Pancreas (tissue), 10 donors: ENCODE measurements at places on chromosomes 6 and 20. TPM values are rescaled to one million over a fixed set of nuclear protein-coding genes. Genes with fewer than 3 reads are reported as not detected.

The GINS1 gene
- 0.52 TPM for total RNA-seq

DNA sequence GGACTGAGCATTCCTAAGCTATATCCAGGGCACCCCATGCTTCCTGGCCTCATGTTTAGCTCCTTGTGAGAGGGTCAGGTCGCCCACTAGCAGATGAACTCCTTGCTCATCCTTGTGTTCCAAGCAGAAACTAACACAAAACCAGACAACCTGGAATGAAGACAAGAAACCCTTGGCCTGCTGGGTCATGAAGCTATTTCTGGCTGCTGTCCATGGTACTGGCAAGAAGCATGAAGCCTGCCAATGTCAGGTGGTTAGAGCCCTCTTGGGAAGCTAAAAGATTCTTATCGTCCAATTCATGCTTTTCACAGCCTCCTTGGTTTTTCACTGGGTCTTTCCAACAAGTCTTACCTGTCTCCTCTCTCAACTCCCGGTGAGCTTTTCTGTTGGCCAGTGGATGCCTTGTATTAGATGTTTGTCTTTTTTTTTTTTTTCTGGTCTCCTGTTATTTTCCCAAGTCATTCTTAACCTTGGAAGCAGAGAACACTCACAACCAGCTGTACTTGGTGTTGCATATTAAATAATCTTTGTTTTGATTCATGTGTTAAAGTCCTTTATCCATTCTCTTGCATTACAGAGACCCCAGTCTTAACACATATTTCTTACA lies 180.3 kb downstream of the ANKRD60 start:
- DNase-seq: peak; percentile 22
- H3K36me3 ChIP-seq: no peaks in the 10 kb centered on the region
- H3K4me1 ChIP-seq: no peaks in the 10 kb centered on the region

GRCh38 chr6:21064756-21065340 lies 528.7 kb upstream of the SOX4 start:
- no peak overlapping the region for H3K4me3 ChIP-seq
- no peaks in the 10 kb centered on the region for H3K27me3 ChIP-seq
- DNase-seq: no peak
- H3K4me1 ChIP-seq: no peaks in the 10 kb centered on the region
- H3K36me3 ChIP-seq: no peaks in the 10 kb centered on the region

DNA sequence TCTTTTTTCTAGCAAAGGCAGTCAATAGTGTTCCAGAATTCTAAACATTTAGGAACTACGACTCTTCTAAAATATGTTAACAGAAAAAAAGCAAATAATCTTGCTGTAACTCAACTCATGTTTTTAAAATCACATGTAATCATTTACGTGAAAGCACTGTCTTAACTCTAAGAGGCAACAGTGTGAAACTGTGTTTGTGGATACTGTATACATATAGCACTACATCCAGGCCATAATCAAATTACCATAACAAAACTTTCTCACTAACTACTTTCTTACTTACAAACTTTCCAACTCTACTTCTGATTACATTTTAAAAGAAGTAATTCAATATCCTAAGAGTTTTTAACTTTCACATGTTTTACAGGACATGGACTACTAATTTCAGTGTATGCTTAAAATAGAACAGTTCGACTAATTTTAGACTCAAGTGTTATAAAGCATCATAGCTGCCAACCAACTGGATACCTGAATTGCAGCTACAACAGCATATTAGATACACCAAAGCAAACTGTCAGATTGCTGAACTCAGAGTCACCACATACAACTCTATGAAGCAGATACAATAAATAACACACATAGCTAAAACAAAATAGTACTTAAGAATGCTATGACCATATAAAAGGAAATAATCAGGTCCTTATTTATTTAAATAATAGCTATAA lies 121.6 kb upstream of the BEND6 start:
- DNase-seq: no peak
- H3K27ac ChIP-seq: no peak overlapping the region
- no peaks in the 10 kb centered on the region for H3K36me3 ChIP-seq
- no peaks in the 10 kb centered on the region for H3K27me3 ChIP-seq
- H3K4me3 ChIP-seq: no peak overlapping the region

DNA sequence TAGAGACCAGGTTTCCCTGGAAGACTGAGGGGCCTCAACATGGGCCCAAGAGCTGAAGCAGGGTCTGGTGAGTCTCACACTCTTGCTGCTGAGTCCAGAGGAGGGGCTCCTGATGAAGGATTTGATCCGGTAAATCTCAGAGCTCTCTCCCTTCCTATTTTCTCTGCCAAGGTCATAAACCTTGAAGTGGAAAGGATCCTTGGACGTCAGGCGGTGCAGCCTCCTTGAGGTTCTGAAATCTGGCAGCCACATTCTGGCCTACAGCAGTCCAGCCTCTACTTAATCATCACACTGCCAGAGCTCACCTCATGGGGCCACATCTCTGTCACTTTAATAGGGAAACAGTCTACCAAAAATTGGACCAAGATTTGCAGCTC lies 24.0 kb downstream of the ACSS1 start:
- H3K27me3 ChIP-seq: no peaks in the 10 kb centered on the region
- H3K36me3 ChIP-seq: peaks cover 15% of the 10 kb centered on the region
- H3K4me1 ChIP-seq: peaks cover 60% of the 10 kb centered on the region
- DNase-seq: peak; percentile 12
- H3K4me3 ChIP-seq: no peak overlapping the region

- peak within 1 kb of the TSS; percentile 30 for H3K4me3 ChIP-seq
- H3K27me3 ChIP-seq: no peaks in the 10 kb centered on the region
- no peak within 1 kb of the TSS for H3K27ac ChIP-seq
- no peaks in the 10 kb centered on the region for H3K4me1 ChIP-seq
- H3K36me3 ChIP-seq: no peaks in the 10 kb centered on the region
Observed at GRCh38 chr6:31497531-31498476, at the start of gene MICB. Gene MICB, plus strand, starts transcription at chr6:31498145. Its CDS starts 49 bp downstream, at chr6:31498194.

- no peaks in the 10 kb centered on the region for H3K36me3 ChIP-seq
- no peak for DNase-seq
- no peaks in the 10 kb centered on the region for H3K4me1 ChIP-seq
- no peaks in the 10 kb centered on the region for H3K27me3 ChIP-seq
- no peak overlapping the region for H3K27ac ChIP-seq
Observed at GRCh38 chr20:19397666-19398065, 185.2 kb downstream of the SLC24A3 start.

DNA sequence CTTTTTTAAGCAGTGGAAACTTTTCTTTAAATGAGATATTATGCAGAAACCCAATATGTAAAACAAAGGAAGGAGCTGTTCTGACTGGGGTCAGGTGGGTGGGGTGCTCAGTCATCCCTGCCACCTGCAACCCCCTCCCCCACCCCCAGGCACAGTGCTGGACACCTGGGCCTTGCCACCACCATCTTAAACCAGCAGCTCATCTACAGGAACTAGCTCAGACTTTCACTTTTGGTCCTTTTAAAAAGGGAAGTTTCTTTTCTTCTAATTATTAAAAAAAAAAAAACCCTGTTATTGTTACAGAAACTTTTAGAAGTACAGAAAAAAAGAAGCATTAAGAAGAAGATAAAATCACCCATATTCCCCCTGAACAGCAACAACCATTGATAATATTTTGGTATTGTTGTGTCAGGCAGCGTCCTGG lies 37.1 kb downstream of the PPP1R16B start:
- no peak for DNase-seq
- no peaks in the 10 kb centered on the region for H3K36me3 ChIP-seq
- H3K4me1 ChIP-seq: no peaks in the 10 kb centered on the region
- H3K4me3 ChIP-seq: no peak overlapping the region
- H3K27me3 ChIP-seq: no peaks in the 10 kb centered on the region
- H3K27ac ChIP-seq: no peak overlapping the region

DNA sequence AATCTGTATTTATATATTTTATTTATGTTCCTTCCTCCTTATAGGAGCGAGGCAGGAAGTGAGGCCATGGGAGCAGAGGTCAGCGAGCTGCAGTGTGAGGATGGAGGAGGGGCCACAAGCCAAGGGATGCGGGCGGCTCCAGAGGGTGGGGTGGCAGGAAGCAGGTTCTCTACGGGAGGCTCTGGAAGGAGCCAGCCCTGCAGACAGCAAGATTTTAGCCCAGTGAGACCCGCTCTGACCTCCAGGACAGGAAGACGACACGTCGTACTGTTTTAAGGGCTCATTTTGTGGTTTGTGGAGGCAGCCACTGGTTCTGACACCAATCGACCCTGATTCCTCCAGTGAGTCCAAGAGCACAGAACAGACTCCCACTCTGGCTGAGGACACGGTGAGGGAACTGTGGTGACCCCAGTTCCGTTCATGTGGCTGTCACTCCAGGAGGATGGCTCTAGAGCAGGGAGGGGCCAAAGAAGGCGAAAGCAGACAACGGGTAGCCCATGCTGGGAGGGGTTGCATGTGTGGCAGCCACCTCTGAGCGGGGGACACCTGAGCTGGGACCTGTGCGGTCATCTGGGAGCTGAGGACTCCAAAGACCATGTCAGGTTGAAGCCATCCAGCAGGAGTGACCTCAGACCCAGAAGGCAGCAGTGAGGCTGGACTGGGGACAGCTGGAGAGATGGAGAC lies 100.1 kb upstream of the BHLHE23 start:
- no peaks in the 10 kb centered on the region for H3K27me3 ChIP-seq
- H3K4me1 ChIP-seq: no peaks in the 10 kb centered on the region
- no peak overlapping the region for H3K27ac ChIP-seq
- no peak for DNase-seq
- no peaks in the 10 kb centered on the region for H3K36me3 ChIP-seq

DNA sequence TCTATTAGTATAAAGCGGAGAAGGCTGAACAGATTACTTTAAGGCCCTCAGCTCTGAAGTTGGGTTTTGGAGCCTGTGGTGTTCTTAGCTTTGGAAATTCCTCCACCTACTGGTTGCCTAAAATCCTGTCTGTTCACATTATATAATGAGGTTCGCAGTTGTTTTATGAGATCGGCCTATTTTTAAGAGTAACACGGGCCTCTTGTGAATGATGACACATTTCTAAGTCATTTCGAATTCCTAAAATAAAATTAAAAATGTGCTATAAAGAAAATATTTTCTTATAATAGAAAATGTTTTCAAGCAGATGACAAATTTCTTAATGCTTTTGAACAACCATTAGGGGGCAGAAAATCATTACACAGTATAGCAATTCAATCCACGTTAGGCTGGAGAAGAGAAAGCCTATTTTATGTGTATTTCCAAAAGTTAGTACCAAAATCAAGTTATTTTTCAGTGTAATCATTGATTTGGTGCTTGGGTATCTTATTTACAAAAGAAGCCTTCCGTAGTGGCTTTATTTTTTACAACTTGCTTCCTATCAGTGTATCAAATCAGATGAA lies 15.8 kb upstream of the FAM8A1 start:
- no peaks in the 10 kb centered on the region for H3K4me1 ChIP-seq
- no peak for DNase-seq
- H3K4me3 ChIP-seq: no peak overlapping the region
- H3K36me3 ChIP-seq: no peaks in the 10 kb centered on the region

DNA sequence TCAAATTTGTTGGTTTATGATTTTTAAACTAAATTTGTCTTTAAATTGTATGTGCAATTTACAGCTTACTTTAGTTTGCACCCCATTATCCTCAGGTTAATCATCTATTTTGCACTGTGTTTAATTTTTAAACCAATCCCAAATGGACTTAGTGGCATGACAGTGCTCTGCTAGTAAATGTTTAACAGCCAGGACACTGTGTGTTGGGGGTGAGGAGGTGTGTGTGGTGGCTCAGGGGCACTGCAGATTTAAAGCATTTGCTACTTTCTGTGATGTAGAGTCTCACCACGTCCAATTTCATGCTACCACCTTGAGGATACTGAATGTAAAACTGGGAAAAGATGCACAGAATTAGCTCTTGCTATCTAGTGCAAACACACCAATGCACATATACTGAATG lies 225.7 kb downstream of the HAO1 start:
- H3K4me3 ChIP-seq: no peak overlapping the region
- H3K27ac ChIP-seq: no peak overlapping the region
- H3K4me1 ChIP-seq: no peaks in the 10 kb centered on the region
- H3K36me3 ChIP-seq: no peaks in the 10 kb centered on the region
- no peak for DNase-seq
